NCI-H1417 treated with DMSO at 0.1 percent for 48 hours (cell line): ENCODE measurements at places on chromosomes 13 and 19.

DNA sequence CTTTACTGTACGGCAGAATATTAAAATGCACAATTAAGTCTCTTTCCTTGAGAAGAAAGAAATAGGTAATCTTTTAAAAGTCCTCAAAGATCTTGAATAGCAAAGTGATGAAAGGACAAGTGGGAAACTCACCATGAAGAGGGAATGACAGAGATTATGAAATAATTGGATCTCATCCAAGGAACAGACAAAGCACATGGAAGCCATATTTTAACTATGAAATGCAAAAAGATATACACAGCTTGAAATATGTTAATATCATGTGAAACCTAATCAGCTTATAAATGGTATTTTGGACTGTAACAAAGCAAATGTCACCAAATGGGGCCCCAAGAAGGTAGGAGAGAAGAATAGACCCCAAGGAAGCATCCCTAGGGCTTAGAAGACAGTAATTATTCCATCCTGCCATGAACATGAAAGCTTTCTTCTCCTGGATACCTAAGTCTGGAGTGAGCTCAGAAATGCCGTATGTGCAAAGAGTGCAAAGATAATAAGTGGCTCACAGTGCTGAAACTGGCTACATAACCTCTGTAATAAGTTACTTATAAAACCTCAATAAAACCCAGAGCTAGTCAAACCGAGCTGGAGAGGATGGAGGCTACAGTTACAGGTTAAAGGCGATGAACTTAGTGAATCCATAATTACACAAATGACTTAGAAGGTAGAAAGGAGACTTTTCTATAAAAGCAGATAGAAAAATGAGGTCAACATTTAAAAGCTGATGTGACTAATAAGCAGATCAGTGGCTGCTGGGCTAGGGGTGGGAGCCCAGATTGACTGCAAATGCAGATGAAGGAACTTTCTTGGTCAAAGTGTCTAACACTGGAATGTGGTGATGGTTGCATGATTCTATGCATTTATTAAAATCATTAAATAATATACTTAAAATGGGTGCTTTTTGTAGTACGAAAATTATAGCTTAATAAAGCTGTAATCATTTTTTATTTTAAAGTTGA lies 34.4 kb downstream of the DCLK1 start:
- no peak for DNase-seq

- DNase-seq: no peak
Measured at GRCh38 chr19:5397804-5398692, 57.2 kb upstream of the ZNRF4 start.

GRCh38 chr19:31347354-31347753 lies 1.9 kb downstream of the TSHZ3 start:
- no peak for DNase-seq

- DNase-seq: no peak
Measured at GRCh38 chr13:94712812-94713560, 641 bp upstream of the SOX21 start.

DNA sequence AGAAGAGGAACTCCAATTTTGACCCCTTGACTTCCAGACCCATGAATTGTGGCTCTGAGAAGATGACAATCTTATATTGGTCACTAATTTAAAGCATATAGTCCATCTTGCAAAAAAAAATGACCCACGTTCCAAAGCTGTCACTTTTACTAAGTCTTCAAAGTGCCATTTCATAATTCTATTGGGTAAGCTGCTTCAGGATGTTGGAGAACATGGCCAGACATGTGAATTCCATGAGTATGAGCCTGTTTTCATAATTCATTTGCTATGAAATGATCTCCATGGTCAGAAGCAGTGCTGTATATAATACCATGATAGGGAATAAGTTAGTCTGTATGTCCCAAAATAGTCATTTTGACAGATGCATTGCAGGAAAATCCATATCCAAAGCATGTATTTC lies 1787.3 kb downstream of the SLITRK5 start:
- DNase-seq: no peak

GRCh38 chr19:52988506-52988905 lies 25.2 kb upstream of the ERVV-1 start:
- DNase-seq: no peak

- DNase-seq: no peak
Measured at GRCh38 chr13:22061806-22062391, 391.0 kb downstream of the FGF9 start.

DNA sequence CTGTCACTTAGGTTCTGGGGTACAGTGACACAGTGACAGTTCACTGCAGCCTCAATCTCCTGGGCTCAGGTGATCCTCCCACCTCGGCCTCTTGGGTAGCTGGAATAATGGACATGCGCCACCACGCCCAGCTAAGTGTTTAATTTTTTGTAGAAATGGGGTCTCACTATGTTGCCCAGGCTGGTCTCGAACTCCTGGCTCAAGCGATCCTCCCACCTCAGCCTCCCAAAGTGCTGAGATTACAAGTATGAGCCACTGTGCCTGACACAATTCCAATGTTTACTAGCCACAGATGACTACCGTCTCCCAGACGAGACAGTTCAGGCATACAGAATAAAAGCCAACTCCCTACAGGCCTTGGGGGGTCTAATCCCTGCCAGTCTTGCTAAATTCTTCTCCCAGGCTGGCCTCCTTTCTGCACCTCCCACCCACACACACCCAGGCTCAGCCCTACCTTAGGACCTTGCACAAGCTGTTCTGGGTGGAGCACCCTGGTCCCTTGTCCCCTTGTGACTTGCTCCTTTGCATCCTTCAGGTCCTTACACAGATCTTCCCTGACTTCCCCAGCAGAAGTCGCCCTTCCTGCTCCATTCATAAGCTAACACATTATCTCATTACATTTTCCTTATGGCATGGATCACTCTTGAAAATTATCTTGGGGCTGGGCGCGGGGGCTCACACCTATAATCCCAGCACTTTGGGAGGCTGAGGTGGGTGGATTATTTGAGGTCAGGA lies 106.4 kb downstream of the INSR start:
- no peak for DNase-seq

GRCh38 chr13:39787086-39787487 lies 131.6 kb downstream of the COG6 start:
- DNase-seq: no peak
